ENCODE measurements at places on chromosomes 16 and 17.

- no peak for DNase-seq
These were observed 23.3 kb downstream of the GPR179 start for GRCh38 chr17:38320482-38320881.

DNA sequence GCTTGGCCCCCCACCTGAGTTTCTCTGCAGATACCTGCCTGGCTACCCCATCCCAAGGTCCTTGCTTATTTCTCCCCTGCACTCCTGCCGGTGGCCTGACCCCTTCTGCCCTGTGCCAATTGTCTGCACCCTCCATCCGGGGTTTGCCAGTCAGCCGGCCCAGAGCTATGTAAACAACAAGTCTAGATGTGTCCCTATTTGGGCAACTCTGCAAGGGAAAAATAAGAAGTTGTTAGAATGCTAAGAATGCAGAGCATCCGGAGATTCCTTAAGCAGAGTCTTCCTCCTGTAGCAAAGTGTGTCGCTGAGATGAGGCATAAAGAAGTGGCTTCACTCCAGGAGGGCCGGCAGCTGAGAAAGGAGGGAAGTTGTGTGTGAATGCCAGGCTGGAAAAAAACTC is 46.6 kb downstream of the RGS9 start:
- DNase-seq, result no peak

DNA sequence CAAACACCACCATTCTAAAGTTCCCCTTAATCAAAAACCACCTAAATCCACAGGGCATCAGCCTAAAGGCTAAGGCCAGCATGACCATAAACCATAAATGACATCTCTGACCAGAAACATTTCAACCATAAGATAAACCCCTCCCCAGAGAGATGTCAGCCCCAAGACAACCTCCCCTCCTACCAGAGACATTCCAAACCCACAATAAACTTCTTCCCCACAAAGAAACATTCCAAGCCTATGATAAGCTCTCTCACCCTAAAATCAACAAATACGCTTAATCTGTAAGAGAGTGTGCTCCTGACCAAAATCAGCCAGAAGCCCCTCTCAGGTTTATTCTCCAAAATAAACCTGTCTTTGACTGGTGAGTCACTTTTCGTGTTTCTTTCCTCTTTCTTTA is 54.8 kb downstream of the SLFN5 start:
- DNase-seq, result no peak

GRCh38 chr16:30997725-30998711 is 12.4 kb downstream of the STX1B start:
- DNase-seq, result no peak

GRCh38 chr16:59210955-59211541 is 476.9 kb upstream of the GOT2 start:
- no peak for DNase-seq

- DNase-seq, result no peak
These were observed 35.3 kb upstream of the CRHR1 start for GRCh38 chr17:45748731-45749310.

- no peak for DNase-seq
These were observed 262.4 kb upstream of the PSMD7 start for GRCh38 chr16:74034200-74034599.

DNA sequence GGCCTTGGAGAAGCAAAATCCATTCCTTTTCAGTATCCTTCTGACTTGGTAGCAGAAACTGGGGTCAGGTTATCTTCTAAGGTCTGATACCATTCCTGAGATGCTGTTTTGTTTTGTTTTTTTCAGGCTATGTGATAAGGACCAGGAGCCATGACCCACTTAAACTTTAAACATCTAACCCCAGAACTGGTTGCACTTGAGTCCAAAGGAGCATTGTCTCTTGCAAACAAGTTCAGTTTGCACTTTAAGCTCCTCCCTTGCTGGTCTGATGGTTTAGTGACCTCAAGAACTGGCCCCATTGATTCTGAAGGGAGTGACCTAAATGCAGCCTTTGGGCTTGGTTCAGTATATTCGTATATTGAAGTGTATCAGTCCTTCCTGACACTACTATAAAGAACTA is 75.2 kb downstream of the ERCC4 start:
- DNase-seq, result no peak

GRCh38 chr16:15398618-15399316 is 3.2 kb downstream of the MPV17L start:
- DNase-seq, result no peak

GRCh38 chr16:53743149-53743566 is 39.2 kb downstream of the FTO start:
- DNase-seq, result peak; percentile 10
